Panc1 (cell line): ENCODE measurements at places on chromosomes 5 and 9.

GRCh38 chr5:111697215-111697614 is 59.8 kb downstream of the NREP start:
- DNase-seq = no peak

DNA sequence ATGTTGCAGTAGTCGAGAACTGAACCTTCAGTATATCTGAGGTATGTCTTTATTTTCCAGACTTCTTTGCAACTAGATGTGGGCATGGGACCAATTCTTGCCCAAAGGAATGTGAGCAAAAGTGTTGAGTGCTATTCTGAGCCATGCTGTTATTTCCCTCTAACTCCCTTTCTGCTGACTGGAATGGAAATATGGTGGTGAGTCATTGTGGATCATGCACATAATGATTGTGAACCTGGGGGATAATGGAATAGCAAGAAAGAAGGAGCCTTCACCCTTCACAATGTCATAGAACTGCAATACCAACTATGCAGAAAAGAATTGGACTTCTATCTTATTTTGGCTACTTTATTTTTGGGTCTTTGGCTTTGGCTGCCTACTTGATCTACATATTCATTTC is 10.3 kb upstream of the DOCK2 start:
- DNase-seq = no peak

- no peak for DNase-seq
Measured at GRCh38 chr9:129182625-129183494, 4.8 kb upstream of the IER5L start.

GRCh38 chr5:64634997-64635686 is 55.2 kb upstream of the SHISAL2B start:
- peak; percentile 28 for DNase-seq

DNA sequence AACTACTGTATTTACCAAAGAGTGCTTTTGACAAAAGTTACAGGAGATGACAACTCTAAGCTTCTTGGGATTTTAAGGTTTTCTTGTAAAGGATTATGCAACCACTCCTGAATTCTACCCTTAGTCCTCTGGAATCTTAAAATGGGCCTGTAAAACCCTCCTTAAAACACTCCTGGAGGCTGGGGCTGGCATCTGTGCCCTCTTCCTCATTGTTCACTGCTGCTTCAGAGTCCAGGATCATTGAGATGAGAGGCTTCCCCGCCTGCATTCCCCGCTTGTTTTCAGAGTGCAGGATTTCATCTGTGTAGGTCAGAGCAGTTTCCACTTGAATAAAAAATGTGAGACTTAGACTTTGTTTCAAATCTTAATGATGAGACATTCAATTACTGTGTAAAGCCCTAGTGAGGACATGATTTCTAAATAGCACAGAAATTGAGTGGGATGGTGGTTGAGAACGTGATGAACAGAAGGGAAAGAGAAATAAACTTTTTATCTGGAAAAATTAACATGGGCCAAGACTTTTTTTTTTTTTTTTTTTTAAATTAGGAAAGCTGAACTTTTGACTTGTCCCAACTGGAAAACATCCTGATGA is 40.4 kb downstream of the PCSK5 start:
- DNase-seq = no peak

GRCh38 chr5:73365301-73365853 is 83.2 kb downstream of the FOXD1 start:
- peak; percentile 98 for DNase-seq

- no peak for DNase-seq
Measured at GRCh38 chr5:158770506-158770905, 329.2 kb downstream of the EBF1 start.

DNA sequence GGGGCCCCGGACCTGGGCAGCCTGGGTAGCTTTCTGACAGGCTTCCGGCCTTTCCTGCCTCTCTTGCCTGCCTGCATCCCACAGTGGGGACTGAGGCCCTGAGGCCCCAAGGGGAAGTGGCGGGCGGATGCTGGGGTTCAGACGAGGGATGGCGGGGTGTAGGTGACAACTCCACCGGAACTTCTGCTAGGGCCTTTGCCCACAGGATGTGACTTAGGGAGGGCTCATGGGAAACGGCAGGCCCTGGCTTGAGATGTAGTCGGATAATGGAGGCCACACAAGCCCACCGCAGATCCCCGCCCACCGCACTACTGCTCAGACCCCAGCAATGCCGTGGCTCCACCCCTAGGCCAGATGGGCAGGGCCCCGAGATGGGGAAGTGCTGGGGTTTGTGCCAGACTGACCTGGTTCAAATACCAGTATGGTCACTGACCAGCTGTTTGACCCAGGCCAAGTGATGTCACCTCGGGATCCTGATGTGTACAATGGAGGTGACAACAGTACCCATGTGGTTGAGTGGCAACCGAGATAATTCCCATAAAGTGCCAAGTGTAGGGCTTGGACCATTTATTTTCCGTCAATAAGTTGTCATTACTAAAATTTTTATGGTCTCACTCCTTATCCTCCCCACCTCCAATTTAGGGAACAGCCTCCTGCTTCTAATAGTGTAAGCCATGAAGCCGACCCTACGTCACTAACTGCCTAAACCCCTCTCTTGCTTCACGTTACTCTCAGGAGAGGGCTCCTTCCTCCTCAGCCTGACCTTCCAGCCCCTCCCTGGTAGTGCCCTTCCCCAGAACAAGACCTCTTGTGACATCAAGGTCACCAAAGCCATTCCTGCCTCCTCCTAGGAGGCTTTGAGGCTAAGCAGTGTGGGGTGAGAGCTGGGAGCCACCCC is 2.5 kb upstream of the CDK9 start:
- no peak for DNase-seq

- no peak for DNase-seq
Measured at GRCh38 chr9:123191680-123192079, 76.7 kb downstream of the STRBP start.

DNA sequence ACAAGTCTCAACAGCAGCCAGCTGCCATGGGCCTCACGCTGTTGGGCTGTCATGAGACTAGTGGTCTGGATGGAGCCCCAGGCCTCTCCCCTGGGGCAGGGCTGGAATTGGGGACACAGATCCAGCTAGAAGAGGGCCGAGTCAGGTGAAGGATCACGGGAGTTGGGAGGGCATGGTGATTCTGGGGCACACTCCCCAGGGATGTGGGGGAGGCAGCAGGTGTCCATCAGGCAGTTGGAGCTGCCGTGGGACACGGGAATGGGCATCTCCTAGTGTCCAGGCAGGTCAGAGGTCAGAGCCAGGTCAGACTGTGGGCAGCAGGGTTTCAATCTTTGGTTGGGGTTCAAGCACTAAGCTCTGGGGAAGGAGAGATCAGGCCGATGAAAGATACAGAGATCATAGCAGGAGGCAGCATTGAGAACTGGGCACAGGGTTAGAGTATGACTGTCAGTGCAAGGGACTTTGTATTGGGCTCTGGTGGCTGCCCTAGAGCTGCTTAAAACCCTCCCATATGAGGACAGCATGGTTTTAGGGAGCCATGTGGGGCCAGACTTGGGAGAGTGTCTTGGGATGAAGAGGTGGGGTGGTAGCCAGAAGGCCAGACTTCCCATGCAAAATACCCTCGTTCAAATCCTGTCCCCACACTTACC is 59.2 kb downstream of the ARHGEF37 start:
- no peak for DNase-seq

DNA sequence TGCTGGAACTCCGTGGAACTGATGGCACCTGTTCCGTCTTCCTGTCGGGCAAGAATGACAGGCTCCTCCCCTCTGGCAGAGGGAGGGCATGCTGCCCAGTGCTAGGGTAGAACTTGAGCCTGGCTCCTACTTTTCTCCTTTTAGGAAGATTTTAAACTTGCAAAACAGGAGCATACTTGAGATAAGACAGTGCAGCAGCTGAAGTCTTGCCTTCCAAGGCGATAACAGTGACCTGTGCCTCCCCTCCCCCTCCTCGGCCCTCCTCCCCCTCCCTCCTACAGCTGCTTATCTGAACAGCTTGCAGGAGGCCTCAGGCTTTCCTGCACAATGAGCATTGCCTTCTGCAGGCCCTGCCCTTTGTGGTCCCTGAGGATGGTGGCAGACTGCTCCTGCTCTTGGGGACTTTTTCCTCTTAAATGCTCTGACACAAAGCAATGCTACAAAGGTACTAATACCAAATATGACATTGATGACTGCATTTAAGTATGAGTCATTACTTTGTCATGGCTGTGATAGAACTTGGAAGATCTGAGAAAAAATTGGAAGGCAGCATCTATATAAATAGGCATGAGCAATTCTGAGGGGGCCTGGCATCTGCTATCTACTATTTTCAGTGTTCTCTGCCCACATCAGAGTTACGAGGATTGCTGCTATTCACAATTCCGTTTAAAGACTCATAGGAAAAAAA is 2.0 kb downstream of the GADD45G start:
- no peak for DNase-seq

DNA sequence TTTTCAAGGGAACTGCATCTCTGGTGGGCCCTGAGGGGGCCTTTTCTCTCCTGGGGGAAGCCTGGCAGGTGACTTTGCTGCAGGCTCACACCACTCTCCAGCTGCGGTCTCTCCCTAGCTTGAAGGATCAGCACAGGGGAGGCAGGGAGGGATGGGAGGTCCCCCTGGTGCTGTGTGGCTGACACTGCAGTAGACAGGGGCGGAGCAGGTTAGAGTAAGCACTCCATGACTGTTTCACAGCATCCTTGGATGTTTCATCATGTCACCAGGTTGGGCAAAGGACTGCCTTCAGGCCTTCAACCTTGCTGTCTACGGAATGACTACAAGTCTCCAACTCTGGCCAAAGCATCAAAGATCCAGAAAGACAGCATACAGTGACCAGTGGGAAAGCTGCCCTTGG is 470.7 kb downstream of the CDK5RAP2 start:
- DNase-seq = no peak
